Hepatocyte (in vitro differentiated cells): ENCODE measurements at places on chromosomes 7 and 10. TPM values are rescaled to one million over a fixed set of nuclear protein-coding genes. Genes with fewer than 3 reads are reported as not detected.

DNA sequence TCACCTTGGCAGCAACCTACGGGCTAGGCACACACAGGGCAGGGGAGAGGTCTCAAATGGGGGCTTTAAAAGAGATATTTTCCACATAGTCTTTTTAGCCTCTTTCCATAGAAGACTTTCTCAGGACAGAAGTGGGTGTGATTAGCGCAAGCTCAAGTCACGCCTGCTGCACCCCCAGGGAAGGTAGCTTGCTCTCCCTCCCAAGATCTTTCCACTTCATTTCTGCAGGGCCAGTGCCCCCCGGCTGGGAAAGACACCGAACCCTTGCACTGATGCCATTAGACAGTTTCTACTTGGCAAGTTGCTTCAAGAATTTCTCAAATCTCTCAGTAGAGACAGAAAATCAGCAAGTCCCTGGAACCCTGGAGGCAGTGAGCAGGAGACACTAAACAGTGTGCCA is 19.4 kb downstream of the CHST15 start:
- H3K4me3 ChIP-seq = no peak overlapping the region
- H3K27ac ChIP-seq = no peak overlapping the region
- no peak for DNase-seq
- peaks cover 9% of the 10 kb centered on the region for H3K4me1 ChIP-seq
- H3K36me3 ChIP-seq = no peaks in the 10 kb centered on the region

DNA sequence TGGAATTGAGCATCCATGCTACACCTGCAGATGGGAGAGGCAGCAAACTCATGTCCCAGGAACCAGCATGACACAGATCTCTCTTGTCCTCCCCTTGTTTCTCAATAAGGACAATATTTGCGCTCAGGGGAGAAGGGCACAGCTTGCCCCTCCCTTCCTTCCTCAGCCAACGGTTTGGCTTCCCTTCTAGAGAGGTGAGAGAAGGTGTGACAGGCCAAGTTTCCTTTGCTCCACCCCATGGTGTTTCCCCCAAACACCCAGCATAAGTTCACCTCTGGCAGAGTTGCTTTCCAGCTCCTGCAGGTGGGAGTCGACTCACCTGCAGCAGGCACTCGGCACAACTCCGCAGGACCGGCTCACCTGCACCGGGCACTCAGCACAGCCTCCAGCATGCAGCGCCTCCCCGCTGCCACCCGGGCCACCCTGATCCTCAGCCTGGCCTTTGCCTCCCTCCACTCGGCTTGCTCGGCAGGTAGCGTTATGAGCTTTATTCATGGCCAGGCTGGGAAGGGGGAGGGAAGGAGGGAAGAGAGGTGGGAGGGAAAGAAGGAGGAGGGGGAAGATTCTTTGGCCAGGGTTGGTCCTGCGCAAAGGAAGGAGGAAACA is at the start of the genes ATP6V0A4 and TMEM213:
TSS of gene ATP6V0A4 (minus strand) at position 482 of the 606 bp plus-strand sequence. CDS start 26,949 bp downstream, outside the sequence.
TSS of gene TMEM213 (plus strand) at position 280 of the 606 bp plus-strand sequence. CDS start at position 391, 111 bp downstream.
- H3K4me3 ChIP-seq = no peak within 1 kb of the TSS
- no peaks in the 10 kb centered on the region for H3K4me1 ChIP-seq
- H3K27ac ChIP-seq = no peak within 1 kb of the TSS

- H3K4me1 ChIP-seq = no peaks in the 10 kb centered on the region
- no peaks in the 10 kb centered on the region for H3K27me3 ChIP-seq
- no peak for DNase-seq
- H3K4me3 ChIP-seq = no peak overlapping the region
- H3K27ac ChIP-seq = no peak overlapping the region
Observed at GRCh38 chr7:129008645-129009414, 46.1 kb downstream of the TNPO3 start.

GRCh38 chr7:99446096-99446495 is 7.4 kb downstream of the CPSF4 start:
- no peak for DNase-seq
- no peaks in the 10 kb centered on the region for H3K4me1 ChIP-seq
- H3K27ac ChIP-seq = no peak overlapping the region
- H3K27me3 ChIP-seq = no peaks in the 10 kb centered on the region

- no peak for DNase-seq
- H3K36me3 ChIP-seq = no peaks in the 10 kb centered on the region
- no peaks in the 10 kb centered on the region for H3K27me3 ChIP-seq
- no peak overlapping the region for H3K4me3 ChIP-seq
- H3K27ac ChIP-seq = no peak overlapping the region
Observed at GRCh38 chr7:78315119-78315518, 516.5 kb downstream of the PHTF2 start.

DNA sequence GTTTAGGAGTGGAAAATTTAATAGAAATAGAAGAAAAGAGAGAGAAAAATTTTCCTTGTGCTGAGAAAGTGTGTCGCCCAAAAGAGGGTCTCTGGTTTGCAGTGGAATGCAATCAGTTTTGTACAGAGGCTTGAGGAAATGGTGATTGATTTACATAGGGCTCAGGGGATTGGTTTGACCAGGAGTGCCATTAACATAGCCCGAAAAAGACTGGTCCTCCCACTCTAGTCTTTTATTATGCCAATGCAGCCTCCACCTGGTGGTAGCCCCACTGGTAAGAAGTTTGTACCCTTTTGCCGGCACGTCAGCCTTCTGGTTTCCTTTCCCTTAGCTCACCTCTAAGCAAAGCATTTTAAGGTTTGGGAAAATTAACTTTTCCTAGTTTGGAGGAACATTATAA is 885.3 kb downstream of the XPNPEP1 start:
- H3K27me3 ChIP-seq = no peaks in the 10 kb centered on the region
- no peak overlapping the region for H3K27ac ChIP-seq
- no peaks in the 10 kb centered on the region for H3K4me1 ChIP-seq
- DNase-seq = no peak

DNA sequence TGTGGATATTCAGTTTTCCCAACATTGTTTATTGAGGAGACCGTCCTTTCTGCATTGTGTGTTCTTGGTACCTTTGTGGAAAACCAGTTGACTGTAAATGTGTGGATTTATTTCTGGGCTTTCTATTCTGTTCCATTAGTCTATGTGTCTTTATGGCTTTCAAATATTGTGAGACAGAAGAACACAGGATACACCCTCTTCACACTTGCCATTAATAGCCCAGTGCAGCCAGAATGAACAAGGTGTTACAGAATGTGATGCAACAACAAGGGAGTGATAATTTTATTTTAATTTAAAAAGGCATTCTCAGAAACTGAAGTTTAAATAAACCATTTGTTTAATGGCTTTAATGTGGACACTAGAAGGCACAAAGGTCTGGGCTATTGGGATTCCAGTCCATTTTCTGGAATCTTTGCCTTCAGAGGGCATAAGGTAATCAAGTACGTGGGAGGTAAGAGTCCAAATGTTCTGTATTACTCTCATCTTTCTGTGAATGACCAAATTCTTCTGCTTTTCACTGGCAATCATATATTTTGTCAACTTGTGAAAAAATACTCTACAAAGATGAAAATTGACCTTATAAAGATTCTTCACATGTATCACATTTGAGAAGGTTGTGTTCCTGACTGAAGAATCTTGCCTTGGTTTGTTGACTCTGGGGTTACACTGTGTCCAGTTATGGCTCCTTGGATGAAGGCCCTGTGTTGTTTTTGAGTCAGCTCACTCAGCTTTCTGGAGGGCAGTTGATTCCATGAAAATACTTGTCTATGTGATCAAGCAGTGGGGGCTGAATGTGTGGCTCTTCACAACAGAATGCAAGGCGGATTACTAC is 962.7 kb downstream of the LRMDA start:
- no peaks in the 10 kb centered on the region for H3K27me3 ChIP-seq
- DNase-seq = no peak
- H3K4me3 ChIP-seq = no peak overlapping the region
- no peaks in the 10 kb centered on the region for H3K4me1 ChIP-seq
- no peak overlapping the region for H3K27ac ChIP-seq

DNA sequence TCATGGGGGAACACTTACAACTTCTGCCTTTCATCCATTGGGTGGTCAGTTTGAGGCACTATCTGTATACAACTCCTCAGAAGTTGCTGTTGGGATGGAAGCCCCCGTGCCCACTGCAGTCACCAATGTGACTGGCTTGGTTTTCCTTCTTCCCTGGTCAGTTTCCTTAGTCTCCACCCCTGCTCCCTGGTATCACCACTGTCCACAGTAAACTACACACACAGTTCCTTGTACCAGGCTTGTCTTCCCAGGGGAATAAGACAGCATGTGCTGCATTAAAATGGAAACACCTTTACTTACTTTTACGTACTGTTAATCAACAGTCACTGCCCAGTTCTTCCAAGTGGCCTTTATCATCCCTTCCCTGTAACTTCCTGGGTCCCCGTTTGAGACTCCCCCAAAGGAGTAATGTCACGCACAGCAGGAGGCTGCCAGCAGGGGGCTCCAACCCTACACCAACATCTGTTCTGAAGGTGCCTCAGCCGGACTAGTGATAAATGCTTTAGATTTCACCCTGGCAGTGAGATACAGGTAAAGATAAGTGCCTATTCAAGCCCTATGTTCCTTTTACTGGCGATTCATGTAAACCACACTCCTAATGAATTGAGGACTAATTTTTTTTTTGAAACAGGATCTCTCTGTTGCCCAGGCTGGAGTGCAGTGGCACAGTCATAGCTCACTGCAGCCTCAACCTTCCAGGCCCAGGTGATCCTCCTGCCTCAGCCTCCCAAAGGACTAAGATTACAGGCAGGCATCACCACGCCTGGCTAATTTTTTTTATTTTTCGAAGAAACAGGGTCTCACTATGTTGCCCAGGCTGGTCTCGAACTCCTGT is 45.3 kb upstream of the PIK3AP1 start:
- DNase-seq = peak; percentile 83
- H3K27me3 ChIP-seq = no peaks in the 10 kb centered on the region
- no peak overlapping the region for H3K27ac ChIP-seq
- no peak overlapping the region for H3K4me3 ChIP-seq
- H3K36me3 ChIP-seq = no peaks in the 10 kb centered on the region

GRCh38 chr10:51144161-51144781 is 70.0 kb downstream of the PRKG1 start:
- no peak overlapping the region for H3K4me3 ChIP-seq
- H3K4me1 ChIP-seq = no peaks in the 10 kb centered on the region
- no peaks in the 10 kb centered on the region for H3K27me3 ChIP-seq
- DNase-seq = no peak
- H3K36me3 ChIP-seq = no peaks in the 10 kb centered on the region
- no peak overlapping the region for H3K27ac ChIP-seq

GRCh38 chr10:8350250-8350967 is 295.9 kb downstream of the GATA3 start:
- peak; percentile 19 for DNase-seq
- H3K27ac ChIP-seq = peak overlapping the region; percentile 41
- peaks cover 3% of the 10 kb centered on the region for H3K27me3 ChIP-seq
- peaks cover 3% of the 10 kb centered on the region for H3K4me1 ChIP-seq
- H3K36me3 ChIP-seq = no peaks in the 10 kb centered on the region

GRCh38 chr7:55314967-55315366 is 50.2 kb upstream of the LANCL2 start:
- DNase-seq = no peak
- no peak overlapping the region for H3K4me3 ChIP-seq
- H3K27me3 ChIP-seq = no peaks in the 10 kb centered on the region
- H3K4me1 ChIP-seq = no peaks in the 10 kb centered on the region

GRCh38 chr7:42770114-42770513 is 141.8 kb downstream of the C7orf25 start:
- H3K4me3 ChIP-seq = no peak overlapping the region
- no peaks in the 10 kb centered on the region for H3K4me1 ChIP-seq
- DNase-seq = no peak
- no peaks in the 10 kb centered on the region for H3K27me3 ChIP-seq
- H3K27ac ChIP-seq = no peak overlapping the region

DNA sequence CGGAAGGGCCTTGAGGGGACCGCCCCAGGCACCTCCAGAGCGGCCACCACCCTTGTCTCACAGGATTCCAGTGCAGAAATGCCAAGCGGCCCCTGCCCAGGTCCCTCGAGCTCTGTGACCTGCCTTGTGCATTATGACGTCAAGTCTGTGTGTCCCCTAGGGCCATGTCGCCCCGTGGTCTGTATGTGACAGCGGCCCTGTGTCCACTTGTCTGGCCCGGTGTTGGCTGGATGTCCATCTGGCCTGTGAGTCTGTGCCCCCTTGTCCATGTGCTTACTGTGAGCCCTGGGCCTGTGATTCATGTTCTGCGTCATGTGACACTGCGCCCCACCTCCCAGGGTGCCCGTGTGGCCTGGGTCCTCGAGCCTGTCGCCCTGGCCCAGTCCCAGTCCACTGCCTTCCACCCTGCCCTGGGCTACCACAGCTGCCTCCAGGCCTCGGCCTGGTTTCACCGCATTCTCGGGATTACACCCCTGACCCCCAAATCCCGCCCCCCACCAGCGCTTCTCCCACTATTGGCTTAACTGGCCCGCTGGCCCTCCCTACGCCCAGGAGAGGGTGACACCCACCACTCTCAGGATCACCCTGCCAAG is 66.6 kb upstream of the ZNF722 start:
- H3K4me1 ChIP-seq = no peaks in the 10 kb centered on the region
- H3K4me3 ChIP-seq = no peak overlapping the region
- no peaks in the 10 kb centered on the region for H3K36me3 ChIP-seq
- no peak overlapping the region for H3K27ac ChIP-seq
- H3K27me3 ChIP-seq = no peaks in the 10 kb centered on the region

DNA sequence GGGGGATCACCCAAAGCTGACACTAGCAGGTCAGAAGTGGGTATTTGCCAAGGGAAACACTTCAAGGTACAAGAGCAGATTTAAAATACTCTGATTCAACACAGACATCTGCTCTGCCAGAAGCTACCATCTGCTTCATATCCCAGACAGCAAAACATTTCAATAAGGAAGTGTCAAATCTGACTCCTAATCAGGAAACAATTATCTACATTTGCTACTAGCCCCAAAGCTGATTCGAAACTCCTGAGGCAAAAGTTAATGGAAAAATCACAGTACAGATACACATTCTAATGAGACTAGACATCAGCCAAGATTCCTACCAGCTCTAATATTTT is 48.9 kb downstream of the PARD3 start:
- no peak overlapping the region for H3K4me3 ChIP-seq
- no peak overlapping the region for H3K27ac ChIP-seq
- H3K4me1 ChIP-seq = peaks cover 4% of the 10 kb centered on the region

- H3K36me3 ChIP-seq = no peaks in the 10 kb centered on the region
- H3K27ac ChIP-seq = no peak overlapping the region
- peaks cover 10% of the 10 kb centered on the region for H3K4me1 ChIP-seq
- no peak overlapping the region for H3K4me3 ChIP-seq
- no peak for DNase-seq
- no peaks in the 10 kb centered on the region for H3K27me3 ChIP-seq
Observed at GRCh38 chr10:51230887-51231585, 156.7 kb downstream of the PRKG1 start.

DNA sequence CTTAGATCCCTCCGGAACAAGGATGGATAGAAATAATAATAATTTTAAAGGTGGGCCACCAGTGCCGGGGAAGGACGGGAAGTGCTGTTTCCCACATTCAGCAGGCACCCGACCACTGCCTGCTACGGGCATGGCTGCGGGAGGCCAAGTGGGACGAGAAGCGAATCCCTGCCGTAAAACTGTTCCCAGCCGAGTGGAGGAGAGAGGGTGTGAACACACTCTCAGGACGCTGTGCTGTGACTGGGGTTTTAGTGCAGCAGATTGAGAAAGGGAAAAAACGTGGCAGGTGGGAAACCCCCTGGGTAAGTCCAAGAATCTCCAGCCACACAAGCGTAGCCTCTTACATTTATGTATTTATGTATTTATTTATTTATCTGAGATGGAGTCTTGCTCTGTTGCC is 158.8 kb downstream of the DNAJB6 start:
- no peaks in the 10 kb centered on the region for H3K27me3 ChIP-seq
- H3K27ac ChIP-seq = no peak overlapping the region
- DNase-seq = no peak
- H3K36me3 ChIP-seq = no peaks in the 10 kb centered on the region
- H3K4me3 ChIP-seq = no peak overlapping the region

CD36 gene
- 16.3 and 22.6 TPM in 2 replicates for total RNA-seq

PKD2L1 gene
- total RNA-seq = 0.10 TPM in 1 of 2 replicates, not detected in the other

ZDHHC6 gene
- 33.0 and 56.4 TPM in 2 replicates for total RNA-seq

FKBP14 gene
- total RNA-seq = 35.4 and 45.4 TPM in 2 replicates

PLEKHS1 gene
- total RNA-seq = 0.23 TPM in 1 of 2 replicates, not detected in the other
